Inflammatory macrophage (primary cell): ENCODE measurements at places on chromosomes 6 and 20.

- no peak for DNase-seq
Measured at GRCh38 chr6:43919774-43920173, 149.8 kb downstream of the VEGFA start.

DNA sequence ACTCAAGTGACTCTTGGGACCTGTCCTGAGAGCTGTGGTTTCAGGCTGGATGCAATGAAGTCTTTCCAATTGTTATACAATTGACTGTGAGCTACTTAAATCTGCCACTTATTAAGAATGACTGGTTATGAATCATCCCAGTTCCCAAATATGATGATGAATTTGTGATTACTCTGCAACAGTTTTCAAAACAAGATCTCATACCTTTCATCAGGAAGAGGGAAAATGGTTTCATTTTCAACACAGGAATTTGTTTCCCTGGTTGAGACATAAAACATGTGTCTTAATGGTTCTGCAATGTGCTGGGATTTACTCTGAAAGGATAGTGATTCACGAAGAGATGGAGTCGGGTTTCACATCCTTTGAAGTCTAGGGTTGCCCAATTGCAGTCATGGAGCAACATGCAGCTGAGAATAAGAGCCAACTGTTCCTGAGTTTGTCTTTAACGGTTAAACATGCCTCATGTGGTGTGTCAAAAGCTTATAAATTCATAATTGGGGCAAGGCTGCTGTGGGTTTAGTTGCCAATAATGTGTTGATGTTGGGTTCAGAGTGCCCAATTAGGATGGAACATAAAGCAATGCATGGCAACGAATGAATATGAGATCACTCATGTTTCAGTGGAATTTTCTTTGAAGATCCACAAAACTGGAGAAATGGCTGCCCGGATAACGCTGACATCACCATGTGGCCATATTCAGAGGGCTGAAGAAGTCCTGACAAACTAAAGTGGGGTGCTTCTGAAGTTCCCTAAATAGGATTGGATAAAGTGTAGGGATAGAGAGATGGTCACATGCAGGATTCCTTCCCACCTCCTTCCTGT lies 41.0 kb downstream of the CYP24A1 start:
- DNase-seq = peak; percentile 88

GRCh38 chr20:50521221-50522052 lies 11.3 kb downstream of the PTPN1 start:
- peak; percentile 69 for DNase-seq

- no peak for DNase-seq
Measured at GRCh38 chr6:162750776-162751175, 23.0 kb downstream of the PACRG start.

GRCh38 chr6:116397914-116398313 lies 27.2 kb downstream of the DSE start:
- no peak for DNase-seq

DNA sequence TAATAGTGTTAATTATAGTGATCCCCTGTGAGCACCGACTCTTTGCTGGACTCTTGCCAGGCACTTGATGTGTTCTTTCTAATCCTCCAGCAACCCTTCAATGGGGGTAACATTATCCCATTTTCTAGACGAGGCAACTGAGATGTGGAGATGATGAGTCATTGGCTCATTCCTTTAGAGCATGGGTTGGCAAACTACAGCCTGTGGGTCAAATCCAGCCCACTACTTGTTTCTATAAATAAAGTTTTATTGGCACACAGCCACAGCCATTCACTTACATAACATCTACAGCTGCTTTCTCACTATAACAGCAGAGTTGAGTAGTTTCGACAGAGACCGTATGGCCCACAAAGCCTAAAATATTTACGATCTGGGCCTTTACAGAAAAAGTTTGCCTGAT lies 249.5 kb upstream of the KCNG1 start:
- DNase-seq = peak; percentile 51

DNA sequence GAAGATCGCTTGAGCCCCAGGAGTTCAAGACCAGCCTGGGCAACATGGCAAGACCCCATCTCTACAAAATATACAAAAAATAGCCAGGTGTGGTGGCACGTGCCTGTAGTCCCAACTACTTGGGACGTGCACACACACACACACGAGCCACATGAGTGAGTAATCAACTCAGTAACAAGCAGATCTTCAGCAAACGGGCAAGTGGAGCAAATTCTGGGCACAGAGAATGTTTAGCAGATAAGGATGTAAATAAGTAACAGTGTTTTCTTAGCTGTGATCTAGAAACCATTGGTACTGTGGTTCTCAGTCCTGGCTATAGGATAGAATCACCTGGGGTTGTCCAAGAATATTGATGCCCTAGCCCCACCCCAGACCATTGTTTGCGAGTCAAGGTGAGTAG lies 6.1 kb downstream of the PAQR8 start:
- no peak for DNase-seq

DNA sequence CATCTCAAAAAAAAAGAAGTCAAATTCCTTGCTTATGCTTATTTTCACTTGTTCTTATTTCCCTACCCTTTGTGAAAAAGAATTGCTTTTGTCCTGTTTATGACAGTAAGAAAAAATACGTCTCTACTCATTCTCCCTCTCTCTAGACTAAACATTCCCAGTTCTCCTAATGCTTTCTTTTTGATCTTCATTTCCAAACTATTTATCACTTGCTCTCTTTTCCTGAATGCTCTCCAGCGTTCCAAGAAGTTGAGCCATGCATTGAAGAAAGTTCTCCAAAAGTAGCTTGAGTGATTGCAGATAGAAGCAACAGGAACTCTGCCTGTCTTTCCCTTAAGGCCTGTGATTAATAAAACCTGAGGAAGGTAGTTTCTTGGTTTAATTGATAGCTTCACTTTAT lies 53.1 kb upstream of the TMEM170B start:
- DNase-seq = no peak
